ENCODE measurements at places on chromosomes 5 and 9.
A peak's percentile ranks its signal among the peaks of the same experiment; 100 is the strongest.

- no peak for DNase-seq
These were observed 20.2 kb upstream of the CDC23 start for GRCh38 chr5:138233280-138233679.

GRCh38 chr5:14681236-14681752 is 16.8 kb downstream of the OTULIN start:
- no peak for DNase-seq

- peak; percentile 62 for DNase-seq
These were observed 136.7 kb downstream of the CAVIN4 start for GRCh38 chr9:100714372-100715099.

DNA sequence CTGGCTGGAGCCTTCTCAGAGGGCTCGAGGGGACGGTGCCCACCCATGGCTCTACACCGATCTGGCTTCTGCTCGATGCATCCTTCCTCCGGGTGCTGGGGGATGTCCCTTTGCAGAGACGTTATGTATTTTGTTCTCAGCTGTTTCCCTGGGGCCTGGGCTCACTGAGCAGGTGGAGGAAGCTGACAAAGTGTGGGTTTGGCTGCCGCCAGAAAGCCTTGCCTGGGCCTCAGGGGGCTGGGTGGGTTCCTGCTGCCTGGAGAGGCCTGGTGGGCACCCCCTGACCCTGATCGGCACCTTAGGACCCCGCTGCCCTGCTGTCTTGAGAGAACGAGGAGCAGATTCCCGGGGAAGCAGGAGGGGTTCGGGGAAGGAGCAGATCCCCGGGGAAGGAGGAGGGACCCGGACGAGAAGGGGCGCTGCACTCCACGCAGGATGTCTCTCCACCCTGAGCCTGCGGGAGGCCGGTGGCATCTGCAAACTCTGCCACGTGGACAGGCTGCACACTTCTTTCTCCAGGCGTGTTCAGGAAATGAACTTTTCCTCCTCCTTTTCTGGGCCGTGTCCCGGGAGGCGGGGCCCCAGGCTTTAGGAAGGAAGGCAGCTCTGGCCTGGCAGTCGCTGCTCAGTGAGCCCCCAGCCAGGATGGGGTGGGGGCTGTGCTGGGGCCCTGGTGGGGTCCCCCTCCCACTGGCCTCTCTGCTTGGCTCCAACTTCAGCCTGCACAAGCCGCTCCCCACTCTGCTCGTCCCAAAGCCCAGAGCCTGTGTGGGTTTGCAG is 148.9 kb downstream of the RXRA start:
- DNase-seq, result no peak

DNA sequence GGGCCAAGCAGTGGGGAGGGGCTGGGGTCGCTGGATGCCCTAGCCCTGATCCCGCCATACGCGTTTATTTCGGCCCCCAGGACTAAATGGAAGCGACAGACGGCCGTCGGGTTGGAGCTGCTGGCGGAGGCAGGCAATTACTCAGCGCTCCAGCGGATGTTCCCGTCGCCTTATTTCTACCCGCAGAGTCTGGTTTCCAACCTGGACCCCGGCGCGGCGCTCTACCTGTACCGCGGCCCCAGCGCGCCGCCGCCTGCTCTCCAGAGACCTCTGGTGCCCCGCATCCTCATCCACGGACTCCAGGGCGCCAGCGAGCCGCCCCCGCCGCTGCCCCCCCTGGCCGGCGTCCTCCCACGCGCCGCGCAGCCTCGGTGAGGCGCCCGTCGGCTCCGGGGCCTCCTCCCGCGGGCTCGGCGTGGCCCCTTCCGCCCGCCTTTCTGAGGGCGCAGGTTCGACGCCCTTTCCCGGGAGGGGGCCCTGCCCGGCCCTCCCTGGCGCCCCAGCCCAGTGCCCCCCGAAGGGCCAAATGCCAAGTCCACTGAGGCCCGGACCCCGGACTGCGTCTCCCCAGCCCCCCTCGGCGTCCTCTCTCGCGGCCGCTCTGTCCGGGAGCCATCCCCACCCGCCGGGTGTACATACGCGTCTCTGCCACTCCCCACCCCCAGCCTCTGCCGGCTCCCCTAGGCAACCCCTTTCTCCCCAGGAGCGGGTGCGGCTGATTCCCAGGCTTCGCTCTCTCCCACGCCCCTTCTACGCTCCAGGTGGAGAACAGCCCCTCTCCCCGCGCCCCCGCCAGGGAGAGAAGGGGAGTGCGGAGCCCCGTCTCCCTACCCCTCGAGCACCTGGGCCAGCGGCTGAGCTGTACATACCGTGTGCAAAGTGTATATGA is 7.0 kb downstream of the BARHL1 start:
- DNase-seq, result no peak

GRCh38 chr5:53039855-53040254 is 50.7 kb downstream of the ITGA2 start:
- no peak for DNase-seq

GRCh38 chr9:2378266-2378665 is 243.3 kb upstream of the VLDLR start:
- DNase-seq, result no peak

- DNase-seq, result no peak
These were observed 186.2 kb upstream of the OTULINL start for GRCh38 chr5:14395411-14395810.

- DNase-seq, result no peak
These were observed 292.4 kb downstream of the TRIM32 start for GRCh38 chr9:116979456-116979855.

GRCh38 chr5:38424148-38425060 is 132.0 kb downstream of the LIFR start:
- DNase-seq, result no peak

- DNase-seq, result no peak
These were observed 25.2 kb upstream of the GLRA1 start for GRCh38 chr5:151949701-151950308.

GRCh38 chr5:121144764-121145163 is 680.7 kb downstream of the PRR16 start:
- DNase-seq, result no peak

DNA sequence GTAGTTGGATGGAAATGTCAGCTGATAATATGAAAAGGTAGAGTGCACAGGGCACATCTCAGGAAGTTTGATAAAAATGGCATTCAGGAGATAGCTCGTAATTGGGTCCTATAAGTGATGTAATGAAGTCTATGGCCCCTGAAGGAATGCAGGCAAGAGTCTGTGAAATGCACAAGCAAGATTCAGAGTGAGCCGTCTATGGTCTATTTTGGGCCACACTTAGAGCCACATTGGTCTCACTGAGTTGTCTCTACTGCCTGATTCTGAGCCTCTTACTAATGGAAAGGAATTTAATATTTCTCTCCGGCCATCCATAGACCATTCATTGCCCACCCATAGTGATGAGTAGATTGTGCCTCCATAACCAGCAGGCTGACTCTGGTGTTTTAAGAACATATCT is 111.3 kb upstream of the KCNN2 start:
- DNase-seq, result no peak

- DNase-seq, result no peak
These were observed at the start of gene FAM240B for GRCh38 chr9:38720083-38720745. FAM240B (minus strand) TSS chr9:38720133; CDS start chr9:38703999, 16,134 bp downstream.

- peak; percentile 6 for DNase-seq
These were observed 421.5 kb upstream of the DAP start for GRCh38 chr5:11182441-11183080.

GRCh38 chr9:132141344-132141947 is 20.4 kb upstream of the NTNG2 start:
- DNase-seq, result peak; percentile 43

GRCh38 chr9:93827545-93828330 is 127.4 kb downstream of the BARX1 start:
- DNase-seq, result no peak

DNA sequence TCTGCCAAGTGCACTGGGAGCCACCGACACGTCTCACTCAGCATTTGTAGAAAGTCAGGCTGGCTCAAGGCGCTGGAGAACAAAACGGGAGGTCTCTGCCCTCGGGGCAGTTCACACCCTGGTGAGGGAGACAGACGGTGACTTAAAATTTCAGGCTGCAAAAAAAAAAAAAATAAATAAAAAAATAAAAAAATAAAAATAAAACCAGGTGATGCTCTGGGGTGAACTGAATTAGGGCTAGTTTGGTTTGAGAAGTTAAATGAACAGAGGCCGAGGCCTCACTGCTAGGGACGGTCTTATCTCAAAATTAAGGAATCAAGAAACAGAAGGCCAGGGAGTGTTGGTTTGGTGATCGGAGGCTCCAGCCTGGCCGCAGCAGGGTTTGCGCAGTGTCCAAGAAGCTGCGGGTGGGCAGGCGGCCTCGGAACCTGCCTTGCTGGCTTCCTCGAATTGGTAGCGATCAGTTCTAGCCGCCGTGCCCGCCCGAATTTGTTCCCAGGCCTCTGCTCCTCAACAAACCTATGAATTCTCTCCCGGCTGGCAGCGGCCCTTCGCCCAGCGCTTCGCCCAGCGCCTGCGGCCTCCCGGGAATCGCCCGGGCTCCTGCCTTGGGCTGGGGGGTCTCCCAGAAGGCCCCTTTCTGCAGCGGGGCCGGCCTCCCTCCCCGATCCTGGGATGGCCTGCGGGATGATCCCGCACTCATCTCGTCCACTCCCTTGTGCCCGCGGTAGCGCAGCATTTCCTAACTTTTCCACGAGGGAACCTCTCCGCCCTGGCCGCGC is 1.5 kb downstream of the NKX2-5 start:
- DNase-seq, result no peak

DNA sequence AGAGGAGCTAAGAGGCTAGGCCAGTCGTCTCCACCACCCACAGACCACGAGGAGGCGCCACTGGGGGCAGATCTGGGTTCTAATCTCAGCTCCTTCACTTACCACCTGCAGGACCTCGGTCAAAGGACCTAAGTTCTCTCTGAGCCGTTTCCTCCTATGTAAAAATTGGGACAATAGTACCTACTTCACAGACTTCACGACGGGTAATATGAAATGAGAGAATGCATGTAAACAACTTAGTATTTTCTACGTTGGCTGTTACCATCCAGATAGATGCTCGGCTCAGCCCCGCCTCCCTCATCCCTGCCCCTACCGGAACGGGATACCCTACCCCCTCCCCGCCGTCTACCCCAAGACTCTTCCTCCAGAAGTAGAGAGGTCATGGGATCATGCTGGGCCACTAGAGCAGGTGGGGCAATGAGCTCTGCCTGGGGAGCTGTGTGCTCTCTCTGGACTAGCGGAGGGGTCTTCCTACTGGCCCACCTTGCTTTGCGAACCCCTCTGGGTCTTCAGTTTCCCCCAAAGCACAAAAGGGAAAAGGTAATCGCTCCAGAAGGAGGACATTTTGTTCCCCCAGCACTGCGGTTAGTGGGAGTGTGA is 541 bp downstream of the GNPDA1 start:
- no peak for DNase-seq

- no peak for DNase-seq
These were observed 3.4 kb downstream of the G3BP1 start for GRCh38 chr5:151775025-151775606.

DNA sequence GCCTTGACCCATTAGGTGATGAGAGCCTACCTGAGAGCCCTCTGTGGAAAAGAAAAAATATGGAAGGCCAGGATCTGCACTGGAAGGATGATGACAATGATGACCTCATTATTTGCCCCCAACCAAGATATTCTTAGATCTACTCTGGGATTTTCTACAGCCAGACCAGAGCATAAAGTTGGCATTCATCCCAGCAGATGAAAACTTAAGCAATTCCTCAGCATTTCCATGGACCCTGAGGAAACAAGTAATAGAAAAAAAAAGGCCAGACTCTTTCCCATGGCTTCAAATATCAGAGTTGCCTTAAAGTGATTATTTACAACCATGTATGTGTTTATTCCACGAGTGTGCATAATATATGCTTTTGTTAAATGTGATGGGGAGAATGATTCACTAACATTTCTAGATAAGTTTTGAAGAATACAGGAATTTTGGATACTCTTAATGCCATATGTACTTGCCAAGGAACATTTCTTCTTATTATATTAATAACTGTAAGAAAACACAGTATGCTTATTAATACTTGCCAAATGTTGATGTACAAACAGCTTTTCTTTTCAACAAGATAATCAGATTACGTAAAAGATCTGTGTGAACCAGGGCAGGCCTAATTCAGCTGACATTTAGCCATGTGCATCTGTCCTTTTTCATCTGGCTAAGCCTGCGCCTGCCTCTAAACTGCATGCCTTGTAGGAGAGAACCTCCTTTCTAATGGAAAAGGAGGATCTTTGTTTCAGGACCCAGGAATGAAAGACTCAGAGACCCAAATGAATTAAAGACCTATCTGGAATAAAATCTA is 94.8 kb downstream of the ARRDC3 start:
- no peak for DNase-seq

DNA sequence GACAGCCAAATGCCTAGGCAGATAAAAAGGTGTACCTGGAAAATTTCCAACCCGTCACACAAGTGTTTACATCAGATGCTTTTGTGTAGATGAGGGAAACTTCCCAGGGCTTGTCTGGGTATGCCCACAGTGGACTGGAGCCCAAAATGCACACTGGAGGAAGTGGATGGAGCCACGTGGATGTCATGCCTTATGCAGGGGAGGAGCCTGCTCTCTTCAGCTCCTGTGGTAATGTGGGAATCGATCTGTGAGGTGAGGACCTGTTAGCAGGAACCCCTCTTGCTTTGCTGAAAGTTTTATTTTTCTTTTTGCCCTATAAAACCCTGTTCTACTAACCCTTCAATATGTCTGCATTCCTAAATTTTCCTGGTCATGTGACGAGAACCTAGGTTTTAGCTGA is 439.2 kb upstream of the CDH9 start:
- DNase-seq, result no peak

DNA sequence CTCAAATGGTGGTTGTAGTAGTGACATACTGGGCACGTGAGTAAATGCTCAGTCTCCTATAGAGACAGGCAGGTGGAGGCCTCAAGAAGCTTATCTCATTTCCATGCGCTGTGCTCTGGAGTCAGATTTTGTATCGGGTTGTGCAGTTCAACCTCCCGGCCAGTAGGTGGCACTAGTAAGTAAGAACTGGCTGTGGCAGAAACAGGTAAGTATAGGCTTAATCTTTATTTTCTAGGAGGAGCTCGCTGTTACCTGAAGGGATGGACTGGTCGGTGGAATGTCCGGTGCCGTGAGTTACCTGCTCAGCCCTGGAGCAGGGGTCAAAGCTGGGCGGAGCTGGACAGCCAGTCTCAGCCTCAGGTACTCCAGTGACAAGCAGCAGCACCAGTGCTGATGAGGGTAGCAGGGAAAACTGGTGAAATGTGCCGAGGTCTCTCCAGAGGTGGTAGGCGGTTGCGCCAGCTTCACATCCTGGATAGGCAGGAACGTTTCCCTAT is 880.1 kb upstream of the SEMA6A start:
- DNase-seq, result peak; percentile 74

DNA sequence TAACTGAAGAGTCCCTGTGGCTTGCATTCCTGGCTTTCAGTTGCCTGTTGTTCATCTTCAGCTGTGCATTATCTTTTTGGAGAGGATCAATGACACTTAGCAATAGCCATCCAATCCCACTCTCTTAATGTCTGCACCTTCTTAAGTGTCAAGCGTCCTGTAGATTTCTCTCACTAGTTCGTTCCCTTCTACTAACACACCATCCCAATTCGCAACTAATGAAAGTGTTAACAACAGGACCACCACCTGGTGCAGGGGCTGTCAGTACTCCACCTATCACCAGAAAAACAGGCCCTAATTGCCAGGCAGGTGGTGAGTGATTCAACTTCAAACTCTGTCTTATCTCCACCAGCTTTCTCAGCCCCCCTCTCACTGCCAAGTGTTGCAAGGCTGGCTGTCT is 169.4 kb upstream of the EFNA5 start:
- DNase-seq, result no peak
